ENCODE measurements at places on chromosomes 2 and 18.

DNA sequence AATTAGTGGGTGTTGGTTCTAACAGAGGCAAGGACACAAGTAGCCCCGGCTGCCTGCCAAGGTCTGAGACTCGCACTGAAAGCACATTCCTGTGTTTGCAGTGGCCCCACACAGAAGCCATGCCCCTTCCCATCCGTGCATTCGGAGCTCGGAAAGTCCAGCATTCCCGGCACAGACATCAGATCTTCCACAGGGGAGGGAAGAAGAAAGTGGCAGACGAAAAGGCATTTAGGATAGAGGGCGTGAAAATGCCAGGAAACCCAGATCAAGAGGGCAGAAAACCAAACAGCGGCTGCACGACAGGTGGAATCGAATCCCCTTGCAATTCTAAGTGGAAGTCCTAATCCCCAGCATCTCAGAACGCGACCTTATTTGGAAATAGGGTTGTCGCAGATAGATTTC, 105.5 kb upstream of the ASB18 start:
- DNase-seq, result no peak

GRCh38 chr2:227817336-227817735, 3.7 kb downstream of the CCL20 start:
- DNase-seq, result no peak

DNA sequence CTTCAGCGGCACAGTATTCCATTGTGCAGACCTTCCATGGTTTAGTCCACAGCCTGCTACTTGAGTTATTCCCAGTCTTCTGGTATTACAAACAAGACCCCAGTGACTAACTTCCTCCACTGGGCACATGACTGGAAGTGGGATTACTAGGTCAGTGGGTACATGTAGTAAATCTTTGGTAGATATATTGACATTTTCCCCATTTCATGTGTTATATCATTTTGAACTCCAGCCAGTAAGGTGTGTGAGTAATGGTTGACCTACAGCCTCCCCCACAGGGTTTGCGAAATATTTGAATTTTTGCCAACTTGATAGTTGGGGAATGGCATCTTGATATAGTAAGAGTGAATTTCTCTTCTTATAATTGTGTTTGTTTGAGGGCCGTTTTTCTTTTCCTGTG, 58.8 kb downstream of the RNF144A start:
- no peak for DNase-seq

DNA sequence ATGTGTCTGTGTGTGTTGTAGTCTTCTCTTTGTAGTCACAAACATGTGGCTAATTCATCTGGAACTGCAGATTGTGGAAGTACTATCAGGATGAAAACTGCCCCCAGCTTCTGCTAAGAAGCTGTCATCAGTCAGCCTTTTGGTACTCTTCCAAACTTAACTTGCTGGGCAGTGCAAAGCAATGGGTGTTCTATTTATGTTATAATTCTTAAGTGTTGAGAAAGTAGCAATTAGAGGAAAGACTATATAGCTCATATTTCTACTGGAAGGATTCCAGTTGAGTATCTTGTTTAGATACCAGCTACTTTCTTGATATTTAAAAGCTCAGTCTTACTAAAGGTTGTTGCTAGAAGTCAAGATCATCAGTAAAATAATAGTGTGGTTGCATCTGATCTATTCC, 52.1 kb downstream of the SLC38A11 start:
- no peak for DNase-seq

- no peak for DNase-seq
Observed at GRCh38 chr2:30472326-30472725, 25.3 kb downstream of the LCLAT1 start.

- no peak for DNase-seq
Observed at GRCh38 chr18:63180971-63181376, 138.6 kb downstream of the BCL2 start.

- DNase-seq, result no peak
Observed at GRCh38 chr2:120502761-120503160, 156.8 kb downstream of the INHBB start.

DNA sequence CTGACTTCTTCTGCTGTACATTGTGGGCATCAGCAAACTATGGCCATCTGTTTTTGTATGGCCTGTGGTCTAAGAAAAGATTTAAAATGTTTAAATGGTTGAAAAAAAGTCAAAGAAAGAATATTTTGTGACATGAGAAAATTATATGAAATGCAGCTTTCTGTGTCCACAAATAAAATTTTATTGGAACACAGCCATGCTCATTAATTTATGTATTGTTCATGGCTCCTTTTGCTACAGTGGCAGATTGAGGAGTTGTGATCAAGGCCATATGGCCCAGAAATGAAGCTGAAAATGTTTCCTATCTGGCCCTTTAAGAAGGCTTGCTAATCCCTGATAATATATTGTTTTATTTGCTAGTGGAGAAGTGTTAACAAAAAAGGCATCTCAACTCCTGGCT, 162.0 kb downstream of the SLC4A3 start:
- DNase-seq, result no peak

DNA sequence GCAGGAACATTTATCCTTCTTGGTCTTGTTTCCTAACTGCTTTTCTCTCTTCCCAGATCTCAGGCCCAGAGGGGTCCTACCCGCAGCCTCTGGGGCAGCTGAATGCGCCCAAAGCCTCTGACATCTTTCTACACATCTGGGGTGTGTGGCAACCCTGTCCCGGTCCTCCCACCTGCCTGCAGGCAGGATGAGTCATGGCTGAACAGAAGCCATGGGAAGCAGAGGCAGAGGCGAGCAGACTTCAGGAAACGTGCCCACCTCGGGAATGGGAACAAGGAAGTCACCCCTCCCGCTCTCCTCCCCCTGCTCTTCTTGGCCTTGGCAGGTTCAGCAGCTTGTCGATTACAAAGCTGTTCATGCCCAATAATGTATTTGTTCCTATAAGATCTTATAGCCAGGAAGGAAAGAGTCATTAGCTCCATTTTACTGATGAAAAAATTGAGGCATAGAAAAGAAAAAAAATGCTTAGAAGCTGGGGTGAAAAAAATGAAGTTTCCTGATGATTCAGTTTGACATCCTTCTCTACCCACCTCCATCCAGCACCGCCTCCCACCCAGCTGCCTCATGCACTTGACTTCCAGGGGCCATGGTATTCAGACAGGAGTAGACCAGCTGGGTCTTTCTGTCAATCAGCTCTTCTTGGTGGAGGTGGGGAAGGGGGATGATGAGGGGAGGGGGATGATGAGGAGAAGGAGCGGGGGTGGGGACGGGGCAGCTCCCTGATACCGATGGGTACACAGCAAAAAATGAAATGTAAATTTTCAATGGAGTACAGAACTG, 10.4 kb upstream of the KCNF1 start:
- no peak for DNase-seq

GRCh38 chr2:170523506-170523905, 191.6 kb upstream of the SP5 start:
- DNase-seq, result no peak

DNA sequence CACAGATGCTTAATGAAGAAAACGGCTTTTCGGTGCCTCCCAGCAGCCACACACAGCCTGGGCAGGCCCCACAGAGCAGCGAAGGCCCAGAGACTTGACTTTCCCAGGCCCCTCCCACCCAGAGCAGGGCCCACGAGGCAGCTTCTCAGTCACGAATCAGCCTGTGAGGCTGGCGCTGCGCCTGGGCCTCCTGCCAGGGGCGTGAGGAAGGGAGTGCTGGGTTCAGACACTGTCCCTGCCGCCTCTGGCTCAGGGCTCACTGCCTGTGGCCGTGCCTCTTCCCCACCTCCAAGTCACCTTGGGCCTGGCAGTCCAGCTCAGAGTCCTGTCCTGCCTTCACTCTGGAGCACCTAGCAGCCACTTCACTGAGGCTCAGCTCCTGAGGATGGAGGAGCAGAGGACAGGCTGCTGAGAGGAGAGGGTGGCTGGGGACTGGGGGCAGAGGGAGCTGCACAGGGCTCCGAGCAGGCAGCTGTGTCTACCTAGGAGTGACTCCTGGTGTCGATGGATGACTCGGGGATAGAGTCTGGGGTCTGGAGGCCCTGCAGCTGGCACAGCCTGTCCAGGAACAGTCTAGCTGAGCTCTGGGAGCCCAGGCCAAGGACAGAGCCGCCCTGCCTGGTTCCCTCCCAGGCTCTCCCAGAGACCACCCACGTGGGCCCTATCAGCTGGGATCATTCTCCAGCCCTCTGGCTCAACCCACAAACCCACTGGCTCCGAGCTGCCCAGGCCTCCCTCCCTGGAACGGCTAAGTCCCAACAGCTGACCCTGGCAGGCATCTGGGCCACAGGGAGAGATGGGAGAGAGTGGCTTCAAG, 36.4 kb upstream of the FOSL2 start:
- DNase-seq, result peak; percentile 53

GRCh38 chr18:38664929-38665328, 1099.3 kb upstream of the CELF4 start:
- DNase-seq, result no peak

DNA sequence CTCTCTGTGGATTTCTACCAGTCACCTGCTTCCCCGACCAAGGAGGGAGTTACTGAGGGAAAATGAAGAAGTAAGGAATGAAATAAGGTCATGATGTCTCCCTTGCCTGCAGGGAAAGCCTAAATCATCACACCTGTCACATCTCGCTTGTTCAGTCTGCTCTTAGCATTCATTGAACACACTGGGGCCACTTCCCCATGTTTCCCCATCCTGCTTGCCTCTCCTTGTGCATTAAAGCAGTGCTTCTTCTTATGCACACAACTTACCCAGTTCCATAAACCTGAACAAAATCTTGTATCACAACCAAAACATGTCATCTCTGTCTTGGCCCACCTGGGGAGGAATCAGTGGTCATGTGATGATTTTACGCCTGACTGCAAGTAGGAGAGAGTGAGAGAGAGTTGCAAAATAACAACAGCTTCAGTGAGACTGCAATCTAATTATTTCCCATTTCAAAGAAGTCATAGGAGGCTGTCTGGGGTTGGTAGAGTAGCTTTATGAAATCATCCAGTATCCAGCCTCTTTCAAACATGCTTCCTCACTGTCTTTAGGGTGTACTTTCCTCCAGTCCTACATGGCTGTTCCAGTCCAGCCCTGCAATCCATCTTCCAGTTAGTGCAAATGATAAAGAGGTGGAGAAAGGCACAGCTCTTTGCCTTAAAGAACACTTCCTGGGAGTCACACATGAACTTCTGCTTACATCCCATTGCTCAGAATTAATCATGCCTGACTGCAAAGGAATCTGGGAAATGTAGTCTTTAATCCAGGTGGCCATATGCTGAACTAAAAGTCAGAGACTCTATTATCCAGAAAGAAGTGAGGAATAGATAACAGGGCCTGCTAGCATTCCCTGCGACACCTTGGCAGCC, 220.1 kb downstream of the HAUS1 start:
- no peak for DNase-seq

- DNase-seq, result no peak
Observed at GRCh38 chr2:238710787-238711186, 137.1 kb upstream of the TWIST2 start.

GRCh38 chr2:222576171-222577081, 79.5 kb downstream of the FARSB start:
- DNase-seq, result no peak

DNA sequence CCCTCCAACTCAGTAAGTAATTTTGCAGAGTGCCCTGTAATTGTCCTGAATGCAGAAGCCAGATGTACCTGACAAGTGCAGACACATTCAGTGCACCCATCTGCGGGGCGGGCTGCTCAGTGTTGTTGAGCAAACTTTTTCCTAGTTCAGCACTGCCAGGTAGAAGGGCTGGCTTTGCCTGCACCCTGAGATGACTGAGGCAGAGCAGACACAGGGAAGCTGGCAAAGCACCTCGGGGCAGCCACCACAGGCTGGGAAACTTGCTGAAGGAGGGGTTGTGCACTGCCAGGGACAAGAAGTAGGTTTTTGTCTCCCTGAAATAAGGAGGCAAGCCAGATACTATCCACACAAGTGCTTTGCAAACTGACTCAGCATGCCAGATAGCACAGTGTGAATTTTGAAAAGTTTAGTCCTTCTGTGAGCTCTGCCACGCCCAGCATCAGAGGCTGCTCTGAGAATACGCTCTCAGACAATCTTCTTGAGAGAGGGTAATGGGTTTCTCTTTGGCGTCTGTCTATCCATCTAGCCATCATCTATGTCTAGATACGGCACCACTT, 62.3 kb downstream of the SOWAHC start:
- DNase-seq, result no peak

GRCh38 chr2:125707611-125708010, 948.3 kb upstream of the GYPC start:
- DNase-seq, result no peak

- DNase-seq, result no peak
Observed at GRCh38 chr2:25431604-25432003, 89.9 kb upstream of the DNMT3A start.

- no peak for DNase-seq
Observed at GRCh38 chr2:119741868-119742267, 17.9 kb upstream of the PTPN4 start.

- no peak for DNase-seq
Observed at GRCh38 chr2:84778911-84779690, 101.8 kb downstream of the TRABD2A start.

DNA sequence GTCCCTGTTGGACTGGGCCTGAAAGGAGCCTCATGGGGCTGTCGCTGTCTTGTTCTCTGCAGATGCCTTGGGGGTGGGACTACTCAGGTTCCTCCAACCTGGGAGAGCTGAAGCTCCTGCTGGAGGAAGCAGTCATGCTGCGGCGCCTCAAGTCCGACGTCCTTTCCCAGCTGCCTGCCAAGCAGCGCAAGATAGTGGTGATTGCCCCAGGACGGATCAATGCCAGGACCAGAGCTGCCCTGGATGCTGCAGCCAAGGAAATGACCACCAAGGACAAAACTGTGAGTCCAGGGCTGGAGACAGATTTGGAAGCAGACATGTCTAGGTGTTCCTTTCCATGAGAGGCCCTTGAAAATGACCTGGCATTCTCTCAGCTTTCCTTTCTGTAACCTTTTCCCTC, 38.5 kb downstream of the SMARCAL1 start:
- no peak for DNase-seq

DNA sequence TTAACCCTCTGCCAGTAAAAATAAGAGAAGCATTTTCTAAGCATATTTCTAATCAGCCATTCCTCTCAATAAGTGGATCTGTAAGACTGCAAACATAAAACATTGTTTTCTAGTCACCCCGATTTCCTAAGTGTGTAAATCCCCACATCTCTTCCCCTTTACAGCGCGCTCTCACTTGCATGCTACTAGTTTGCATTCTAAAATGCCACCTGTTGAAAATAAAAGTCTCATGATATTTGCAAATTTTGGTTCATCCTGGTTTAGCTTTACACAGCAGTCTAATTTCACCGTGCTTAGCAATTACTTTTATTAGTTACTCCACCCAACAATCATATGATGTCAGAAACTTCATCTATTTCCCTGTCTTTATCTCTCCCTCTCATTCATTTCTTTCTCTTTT, 1230.7 kb upstream of the ZEB2 start:
- no peak for DNase-seq

GRCh38 chr18:41043876-41044275, 911.2 kb upstream of the PIK3C3 start:
- DNase-seq, result no peak

GRCh38 chr2:5740817-5741216, 48.6 kb downstream of the SOX11 start:
- no peak for DNase-seq
